Activated CD4-positive, alpha-beta T cell treated with anti-CD3 and anti-CD28 coated beads for 4 hours (primary cell): ENCODE measurements at places on chromosomes 5 and 9.

GRCh38 chr5:159732220-159732619 is 184.1 kb upstream of the ADRA1B start:
- DNase-seq, result no peak

GRCh38 chr9:38046661-38047300 is 22.2 kb downstream of the SHB start:
- DNase-seq, result no peak

DNA sequence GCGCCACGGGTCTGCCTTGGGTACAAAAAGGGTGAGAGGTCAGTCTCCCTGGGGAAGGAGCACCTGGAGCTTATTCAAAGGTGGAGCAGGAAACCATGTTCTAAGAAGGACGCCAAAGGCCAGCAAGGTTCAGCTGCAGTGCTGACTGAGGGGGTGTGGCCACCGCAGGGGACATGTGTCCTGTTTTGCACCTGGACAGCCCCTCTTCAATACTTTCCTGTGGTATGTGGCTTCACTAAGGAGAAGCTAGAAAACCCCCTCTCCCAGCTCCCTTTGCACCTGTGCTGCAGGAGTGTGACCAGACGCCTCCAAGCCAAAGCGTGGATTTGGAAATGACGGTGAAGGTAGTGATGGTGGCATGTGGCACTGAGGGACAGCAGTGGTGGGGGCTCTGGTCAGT is 23.6 kb downstream of the TRIM14 start:
- DNase-seq, result no peak

DNA sequence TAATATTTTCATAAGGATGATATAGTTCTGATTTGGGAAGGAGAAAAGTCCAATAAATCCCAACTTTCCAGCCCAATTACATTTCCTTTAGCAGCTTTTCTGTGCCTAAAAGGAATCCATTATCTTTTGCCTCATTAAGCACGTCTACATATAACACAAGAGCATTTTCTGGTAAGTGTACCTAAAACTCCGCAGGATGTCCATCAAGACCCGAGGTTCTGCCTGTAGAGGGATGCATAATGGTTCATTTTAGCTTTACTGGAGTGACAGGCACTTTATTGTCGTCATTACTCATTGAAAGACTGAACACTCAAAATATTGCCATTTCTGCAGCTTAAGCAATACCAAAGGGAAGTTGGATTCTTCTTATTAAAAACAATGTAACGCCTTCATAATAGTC is 669.0 kb downstream of the PRELID2 start:
- DNase-seq, result no peak

GRCh38 chr5:139882961-139883539 is 87.4 kb downstream of the PSD2 start:
- DNase-seq, result no peak

GRCh38 chr9:101034222-101034621 is 5.7 kb downstream of the PLPPR1 start:
- DNase-seq, result no peak

DNA sequence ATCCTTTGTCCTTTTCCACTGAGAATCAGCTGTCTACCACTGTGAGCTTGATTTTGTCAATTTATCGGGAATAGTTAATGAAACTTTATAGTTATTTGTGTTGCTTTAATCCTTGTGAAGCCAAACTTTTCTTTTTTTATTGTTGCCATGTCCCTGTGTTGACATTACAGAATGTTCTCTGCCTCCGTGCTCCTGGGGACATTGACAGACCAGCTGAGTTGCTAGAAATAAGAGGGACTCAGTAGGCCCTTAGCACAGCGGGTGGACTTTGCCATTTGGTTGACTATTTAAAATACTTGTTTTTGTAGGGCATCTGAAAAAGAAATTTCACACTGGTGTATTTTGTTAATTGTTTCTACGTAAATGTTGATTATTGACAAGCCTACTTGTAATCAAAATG is 70.5 kb downstream of the IL31RA start:
- no peak for DNase-seq

DNA sequence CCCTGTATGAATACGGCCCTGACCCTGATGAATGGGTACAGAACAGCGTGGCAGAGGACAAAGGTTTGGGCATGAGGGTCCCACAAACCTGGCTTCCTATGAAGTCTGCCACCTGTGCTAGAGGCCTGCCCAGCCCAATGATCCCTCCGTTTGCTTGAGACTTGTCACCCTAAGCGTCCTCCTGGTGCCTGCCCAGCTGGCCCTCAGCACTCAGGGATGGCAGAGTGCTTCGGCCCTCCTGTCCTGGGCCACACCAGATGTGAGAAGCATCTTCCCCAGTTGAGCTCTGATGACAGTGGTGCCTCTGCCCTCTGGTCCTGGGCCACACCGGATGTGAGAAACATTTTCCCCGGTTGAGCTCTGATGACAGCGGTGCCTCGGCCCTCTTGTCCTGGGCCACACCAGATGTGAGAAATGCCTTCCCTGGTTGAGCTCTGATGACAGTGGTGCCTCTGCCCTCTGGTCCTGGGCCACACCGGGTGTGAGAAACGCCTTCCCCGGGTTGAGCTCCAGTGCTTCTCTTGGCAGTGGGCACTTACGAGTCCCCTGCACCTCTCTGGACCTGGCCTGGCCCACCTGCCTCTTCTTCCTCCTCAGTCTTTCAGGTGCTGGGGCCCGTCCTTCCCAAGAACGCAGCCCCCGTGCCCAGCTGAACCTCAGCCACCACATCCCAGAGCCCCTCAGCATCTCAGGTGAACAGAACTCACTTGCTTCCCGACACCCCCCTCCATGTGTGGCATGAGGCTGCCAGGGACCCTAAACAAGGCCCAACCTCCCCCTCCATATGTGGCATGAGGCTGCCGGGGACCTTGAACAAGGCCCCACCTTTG is 253.1 kb upstream of the IRX1 start:
- no peak for DNase-seq

- peak; percentile 36 for DNase-seq
These were observed 8.0 kb downstream of the TGFBR1 start for GRCh38 chr9:99112750-99113413.

- no peak for DNase-seq
These were observed 10.8 kb upstream of the PRRC2B start for GRCh38 chr9:131382850-131383729.

DNA sequence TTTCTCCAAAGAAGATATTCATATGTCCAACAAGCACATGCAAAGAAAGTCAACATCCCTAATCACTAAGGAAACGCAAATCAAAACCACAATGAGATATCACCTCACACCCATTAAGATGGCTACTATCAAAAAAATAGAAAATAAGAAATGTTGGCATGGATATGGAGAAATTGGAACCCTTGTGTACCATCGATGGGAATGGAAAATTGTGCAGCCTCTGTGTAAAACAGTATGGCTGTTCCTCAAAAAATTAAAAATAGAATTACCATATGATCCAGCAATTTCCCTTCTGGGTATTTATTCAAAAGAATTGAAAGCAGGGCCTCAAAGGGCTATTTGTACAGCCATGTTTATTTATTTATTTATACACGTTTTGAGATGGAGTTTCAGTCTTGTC is 43.0 kb upstream of the HRH2 start:
- DNase-seq, result no peak

DNA sequence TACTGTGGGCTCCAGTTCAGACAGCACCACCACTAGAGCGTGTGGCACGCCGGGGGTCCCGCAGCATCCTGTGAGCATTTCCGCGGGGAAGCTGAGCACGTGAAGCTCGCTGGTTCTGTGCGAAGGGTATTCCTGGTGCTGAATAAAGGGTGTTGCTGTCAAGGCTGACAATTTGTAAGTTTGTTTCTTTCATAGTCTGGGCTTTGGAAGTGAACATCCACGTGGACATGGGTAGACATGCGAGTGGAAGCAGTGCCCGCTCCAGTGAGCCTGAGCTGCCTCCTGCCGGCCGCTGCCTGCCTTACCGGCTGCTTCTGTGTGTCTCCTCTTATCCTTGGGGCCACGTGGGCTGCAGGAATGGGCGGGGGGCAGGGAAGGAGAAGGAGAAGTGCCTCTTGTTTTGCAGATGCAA is 14.7 kb downstream of the NDUFS6 start:
- no peak for DNase-seq

GRCh38 chr9:37424686-37425297 is 2.3 kb downstream of the GRHPR start:
- DNase-seq, result no peak

DNA sequence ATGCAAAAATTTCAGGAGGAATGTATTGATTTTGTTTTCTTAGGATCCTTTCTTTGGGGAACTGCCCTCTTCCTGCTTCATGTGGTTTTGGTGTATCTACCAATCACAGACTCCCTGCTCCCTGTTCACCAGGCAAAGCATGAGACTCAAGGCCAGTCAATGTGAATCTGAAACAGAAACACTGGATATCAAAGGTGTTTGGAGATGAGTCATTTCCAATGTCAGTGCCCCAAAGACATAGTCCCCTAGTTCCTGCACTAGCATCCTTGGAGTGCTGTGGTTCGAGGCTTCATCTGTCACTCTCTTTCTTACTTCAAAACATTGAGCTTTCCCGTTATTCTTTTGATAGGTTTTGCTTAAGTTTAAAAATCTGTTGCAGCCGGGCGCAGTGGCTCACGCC is 8.1 kb downstream of the PPP3R2 start:
- no peak for DNase-seq

GRCh38 chr5:138932171-138932810 is 57.2 kb upstream of the LRRTM2 start:
- DNase-seq, result no peak

DNA sequence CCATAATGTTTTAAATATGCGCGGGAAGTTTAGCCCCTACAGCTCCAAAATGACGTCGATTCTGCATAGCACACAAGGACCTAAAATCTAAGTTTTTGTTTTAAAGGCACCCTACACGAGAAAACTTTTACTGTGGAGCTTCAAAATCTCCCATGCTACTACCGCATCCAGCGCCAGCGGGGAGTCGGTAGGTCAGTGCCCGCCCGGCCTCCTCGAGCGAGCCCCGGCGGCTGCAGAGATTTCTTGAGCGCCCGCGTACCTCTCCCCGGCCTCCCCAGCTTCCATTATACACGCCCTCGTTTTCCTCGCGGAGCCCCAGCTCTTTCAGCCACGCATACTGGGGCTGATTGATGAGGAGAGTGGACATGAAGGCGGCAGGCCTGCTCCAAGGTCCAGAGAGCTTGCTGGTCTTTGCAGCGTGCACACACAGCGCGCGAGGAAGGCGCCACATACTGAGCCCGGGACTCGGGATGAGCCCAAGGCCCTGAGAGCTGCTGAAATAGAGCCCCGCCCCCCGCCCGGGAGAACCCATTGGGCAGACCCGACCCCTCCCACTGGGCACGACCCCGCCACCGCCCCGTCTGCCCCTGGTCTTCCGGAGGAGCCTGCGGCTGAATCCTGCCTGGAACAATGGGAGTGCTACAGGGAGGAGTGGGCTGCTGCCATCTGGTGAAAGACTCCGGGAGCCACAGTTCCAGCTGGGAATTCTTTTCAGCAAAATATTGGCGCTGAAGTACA is at the start of gene ALDH7A1:
TSS of gene ALDH7A1 (minus strand) at position 472 of the 738 bp plus-strand sequence. CDS start at position 451, 21 bp downstream.
- peak; percentile 24 for DNase-seq

- no peak for DNase-seq
These were observed 244.3 kb upstream of the ZNF608 start for GRCh38 chr5:124990723-124991122.

DNA sequence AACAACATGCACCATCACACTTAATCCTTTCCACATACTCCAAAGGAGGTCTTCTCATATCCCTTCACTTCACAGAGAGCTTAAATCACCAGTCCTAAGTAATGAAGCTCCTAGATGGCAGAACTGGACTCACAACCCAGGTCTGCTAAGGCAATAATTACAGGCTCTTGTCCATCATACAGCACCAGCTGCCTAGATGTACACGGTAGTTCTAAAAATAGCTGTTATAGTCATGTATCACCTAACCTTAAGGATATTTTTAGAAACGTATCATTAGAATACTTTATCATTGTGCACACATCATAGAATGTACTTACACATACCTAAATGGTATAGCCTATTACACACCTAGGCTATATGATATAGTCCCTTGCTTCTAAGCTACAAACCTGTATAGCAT is 644.6 kb upstream of the RGMB start:
- DNase-seq, result no peak

DNA sequence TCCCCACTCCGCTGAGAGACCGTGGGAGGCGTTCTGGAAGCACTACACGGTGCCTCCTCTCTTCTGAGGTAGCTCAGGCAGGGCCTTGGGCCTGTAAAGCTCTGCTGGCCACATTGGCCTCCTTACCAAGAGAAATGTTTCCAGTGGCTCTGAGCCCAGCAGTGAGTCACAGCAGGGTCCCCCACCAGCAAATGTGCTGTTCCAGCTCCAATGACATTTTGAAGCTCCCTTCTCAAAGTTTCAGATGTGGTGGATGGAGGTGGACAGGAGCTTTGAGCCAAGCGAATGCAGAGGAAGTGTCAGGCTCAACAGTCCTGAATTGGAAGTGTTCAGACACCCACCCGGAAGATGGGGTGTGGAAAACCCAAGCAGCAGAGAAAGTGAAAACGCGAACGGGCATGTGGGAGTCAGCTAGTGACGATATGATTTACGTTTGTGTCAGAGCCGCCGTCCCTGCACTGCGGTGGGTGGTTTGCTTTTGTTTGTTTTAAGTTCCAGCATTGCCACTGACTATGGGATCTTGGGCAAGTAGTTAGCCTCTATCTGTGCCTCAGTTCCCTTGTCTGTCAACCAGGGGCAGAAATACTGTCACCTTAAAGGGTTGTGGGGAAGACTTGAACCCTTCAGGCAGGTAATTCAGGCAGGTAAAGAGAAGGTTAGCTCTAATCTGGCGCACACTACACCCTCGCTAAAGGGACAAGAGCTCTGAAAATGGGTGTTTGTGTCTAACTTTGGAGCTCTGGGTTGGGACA is 38.2 kb downstream of the C5orf15 start:
- peak; percentile 59 for DNase-seq

GRCh38 chr5:16809010-16809394 is 127.1 kb downstream of the MYO10 start:
- DNase-seq, result no peak

DNA sequence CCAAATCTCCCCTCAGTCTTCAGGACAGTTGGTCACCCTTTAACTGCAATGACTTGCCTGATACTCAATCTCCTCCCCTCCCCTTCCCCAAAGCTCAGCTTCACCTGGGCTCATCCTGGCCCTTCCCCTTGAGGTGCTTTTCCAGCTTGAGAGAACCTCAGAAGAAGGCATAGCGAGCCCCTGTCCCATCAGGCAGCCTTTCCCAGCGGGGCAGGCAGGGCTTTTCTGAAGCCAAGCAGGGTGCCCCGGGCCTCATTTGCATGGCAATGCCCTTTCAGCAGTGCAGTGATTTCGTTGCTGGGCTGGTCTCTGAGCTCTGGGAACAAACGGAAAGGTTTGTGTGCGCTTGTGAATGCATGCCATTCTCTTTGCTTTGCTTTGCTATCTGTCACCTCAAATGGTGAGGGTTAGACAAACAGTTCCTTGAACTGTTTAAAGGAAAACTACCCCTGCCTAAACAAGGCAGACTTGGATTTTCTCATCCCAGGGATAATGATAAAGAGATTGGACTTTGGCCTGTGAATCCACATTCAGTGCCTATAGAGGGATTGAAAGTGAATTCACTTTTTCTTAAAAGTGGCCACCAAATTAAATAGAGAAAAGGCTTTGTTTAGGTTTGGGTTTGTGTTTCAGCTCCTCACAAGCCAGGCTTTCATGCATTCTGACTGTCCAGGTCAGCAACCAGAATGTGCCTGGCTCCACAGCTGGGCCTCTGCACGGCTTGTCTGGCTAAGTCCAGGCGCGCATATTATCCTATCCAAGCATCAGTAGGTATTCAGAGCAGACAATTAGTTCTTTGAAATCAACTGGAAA is 165.3 kb downstream of the ZNF608 start:
- no peak for DNase-seq

GRCh38 chr5:155307229-155307628 is 293.7 kb downstream of the KIF4B start:
- no peak for DNase-seq
